ENCODE measurements at places on chromosomes 5 and 9. TPM values are rescaled to one million over a fixed set of nuclear protein-coding genes. Genes with fewer than 3 reads are reported as not detected.

Gene ADGRD2
- 0.02 TPM for polyA plus RNA-seq

Gene PCDHGB3
- 0.37 TPM for polyA plus RNA-seq

Gene LRRC19
- not detected for polyA plus RNA-seq

Gene SMIM32
- not detected for polyA plus RNA-seq

Gene MAMDC4
- 11.5 TPM for polyA plus RNA-seq

Gene EPB41L4B
- polyA plus RNA-seq = 0.62 TPM

Gene LECT2
- polyA plus RNA-seq = not detected

Gene GCNT1
- 0.79 TPM for polyA plus RNA-seq

Gene GRM6
- not detected for polyA plus RNA-seq

Gene NUTM2G
- polyA plus RNA-seq = 0.06 TPM

Gene ENTREP1
- 6.4 TPM for polyA plus RNA-seq

Gene PPP3R2
- polyA plus RNA-seq = not detected

Gene UBTD2
- polyA plus RNA-seq = 5.8 TPM

Gene RPL7A
- polyA plus RNA-seq = 3,524 TPM

Gene ARSK
- polyA plus RNA-seq = 1.7 TPM
